ENCODE measurements at places on chromosomes 4 and X. TPM values are rescaled to one million over a fixed set of nuclear protein-coding genes. Genes with fewer than 3 reads are reported as not detected.

The ZCCHC18 gene
- 3.6 TPM for total RNA-seq

The IL2 gene
- not detected for total RNA-seq

The CCDC110 gene
- 0.49 TPM for total RNA-seq

The PCDH19 gene
- 0.05 TPM for total RNA-seq

- DNase-seq, result peak; percentile 37
These were observed 18.2 kb upstream of the ABLIM2 start for GRCh38 chr4:8176547-8177399.

GRCh38 chr4:53592686-53593501 lies 1.6 kb upstream of the LNX1 start:
- DNase-seq, result no peak

- no peak for DNase-seq
These were observed 61.6 kb downstream of the UBE2K start for GRCh38 chr4:39759569-39759968.

DNA sequence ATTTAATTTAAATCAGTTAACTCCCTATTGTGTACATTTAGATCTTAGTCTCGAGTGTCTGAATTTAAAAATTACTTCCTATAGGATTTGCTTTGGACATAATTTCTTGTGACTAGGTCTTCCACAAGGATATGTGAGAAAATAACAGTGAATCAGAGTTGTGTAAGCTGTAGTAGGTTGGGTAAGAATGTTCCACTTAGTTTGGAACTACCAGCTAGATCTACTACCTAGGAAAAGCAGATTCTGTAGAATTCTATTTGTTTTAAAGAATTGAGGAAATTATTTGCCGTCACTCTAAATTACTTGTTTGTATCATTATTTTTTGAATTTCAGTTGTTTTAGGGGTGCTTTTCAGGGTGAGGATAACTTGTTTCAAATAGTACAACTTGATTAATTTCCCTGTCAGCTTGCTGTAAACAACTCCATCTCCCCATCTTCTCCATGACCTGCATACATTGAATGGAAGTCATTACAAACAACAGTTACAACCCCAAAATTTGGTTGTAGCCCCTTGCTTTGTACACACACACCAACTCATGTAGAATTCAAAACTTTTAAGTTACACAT lies 1.3 kb downstream of the MTHFD2L start:
- DNase-seq, result no peak

DNA sequence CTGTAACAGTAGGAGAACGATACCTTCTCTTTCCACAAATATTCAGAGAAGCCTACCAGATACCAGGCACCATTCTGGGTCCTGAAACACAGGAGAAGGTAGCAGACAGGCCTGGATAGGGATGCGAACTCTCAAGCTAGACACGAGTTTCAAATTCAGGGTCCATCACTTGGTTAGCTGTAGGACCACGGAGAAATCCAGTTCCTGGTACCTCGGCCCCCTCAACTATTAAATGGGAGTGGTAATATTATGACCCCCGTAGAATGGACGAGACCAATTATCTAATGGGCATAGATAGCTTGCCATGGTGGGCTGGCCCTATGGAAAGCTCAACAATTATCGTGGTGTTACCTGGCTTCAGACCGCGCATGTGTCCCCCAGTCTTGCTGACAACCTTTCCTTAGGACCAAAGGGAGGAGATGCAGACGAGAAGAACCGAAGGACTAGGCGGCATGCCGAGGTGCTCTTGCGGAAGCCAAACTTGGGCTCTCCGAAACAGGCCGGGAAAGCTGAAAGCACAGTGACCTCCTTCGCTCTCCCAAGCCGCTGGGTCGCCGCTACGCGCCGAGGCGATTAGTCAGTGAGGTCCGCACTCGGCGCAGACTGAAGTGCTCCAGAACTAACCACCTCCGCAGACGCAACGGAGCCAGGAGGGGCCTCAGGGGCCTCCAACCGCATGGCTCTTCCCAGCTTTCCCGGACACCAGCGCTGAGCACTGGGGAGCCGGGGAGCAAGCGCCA lies 19.6 kb downstream of the NKX3-2 start:
- no peak for DNase-seq

- DNase-seq, result no peak
These were observed 822.9 kb downstream of the RAPGEF2 start for GRCh38 chr4:159925770-159926169.

DNA sequence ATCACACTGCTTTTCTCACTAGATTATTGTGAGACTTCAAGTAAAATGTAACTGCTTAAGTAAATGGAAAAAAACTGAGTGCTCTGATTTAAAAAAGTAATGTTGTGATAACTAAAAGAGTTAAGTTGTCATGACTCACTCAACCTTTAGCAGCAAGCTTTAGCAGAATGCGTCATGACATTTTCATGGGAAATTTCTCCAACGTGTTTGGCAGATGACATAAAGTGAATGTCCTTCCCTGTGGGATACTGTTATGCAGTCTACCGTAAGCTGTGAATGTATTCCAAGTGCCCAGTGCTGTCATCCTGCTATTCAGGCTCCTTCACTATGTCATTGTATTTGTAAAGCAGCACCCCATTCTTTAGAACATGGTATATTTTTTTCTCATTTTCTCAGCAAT lies 136.2 kb downstream of the CPXCR1 start:
- no peak for DNase-seq

- DNase-seq, result no peak
These were observed 5.0 kb downstream of the LNX1 start for GRCh38 chr4:53586121-53586816.

GRCh38 chr4:158580064-158580463 lies 58.4 kb downstream of the RXFP1 start:
- no peak for DNase-seq
